ENCODE measurements at places on chromosomes 7 and 10. TPM values are rescaled to one million over a fixed set of nuclear protein-coding genes. Genes with fewer than 3 reads are reported as not detected.

MRPS17 gene
- 17.6 TPM for polyA plus RNA-seq

OIT3 gene
- not detected for polyA plus RNA-seq

C10orf62 gene
- polyA plus RNA-seq, result 1.3 TPM

MOGAT3 gene
- polyA plus RNA-seq, result not detected

SH2D4B gene
- polyA plus RNA-seq, result not detected

VSTM4 gene
- polyA plus RNA-seq, result 6.9 TPM

SLC18A3 gene
- polyA plus RNA-seq, result not detected

SPDYE18 gene
- 0.21 TPM for polyA plus RNA-seq

MYO1G gene
- polyA plus RNA-seq, result 0.65 TPM

OR6V1 gene
- polyA plus RNA-seq, result not detected

RBP4 gene
- polyA plus RNA-seq, result 19.5 TPM

CDC123 gene
- polyA plus RNA-seq, result 66.3 TPM

HOXA7 gene
- polyA plus RNA-seq, result not detected

IRF5 gene
- 1.2 TPM for polyA plus RNA-seq

PPP1R17 gene
- polyA plus RNA-seq, result not detected

ZNRF2 gene
- 2.7 TPM for polyA plus RNA-seq
